Epithelial cell of esophagus (primary cell): ENCODE measurements at places on chromosomes 1 and 21.
A peak's percentile ranks its signal among the peaks of the same experiment; 100 is the strongest.

- DNase-seq = peak; percentile 88
Observed at GRCh38 chr1:196160066-196160795, 448.0 kb downstream of the KCNT2 start.

GRCh38 chr1:198651650-198652400, 13.0 kb downstream of the PTPRC start:
- DNase-seq = no peak

DNA sequence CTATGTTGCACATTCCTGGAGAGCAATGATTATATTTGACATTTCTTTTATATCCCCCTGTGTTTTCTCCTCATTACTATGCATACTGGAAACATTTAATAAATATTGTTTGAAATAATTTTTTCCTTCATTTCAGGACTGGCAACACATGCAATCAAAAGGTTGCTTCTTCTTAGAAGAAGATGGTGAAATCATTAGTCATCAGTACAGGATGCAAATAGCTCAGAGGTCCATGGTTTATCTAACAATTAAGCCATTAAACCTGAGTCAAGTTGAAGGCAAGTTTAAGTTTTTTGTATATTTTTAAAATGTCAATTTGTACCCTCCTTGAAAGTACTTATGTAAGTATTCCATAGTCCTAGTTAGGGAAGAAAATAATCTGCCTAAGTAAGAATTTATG, 22.5 kb downstream of the EFCAB7 start:
- DNase-seq = peak; percentile 68

GRCh38 chr1:178552856-178553255, 39.9 kb downstream of the TEX35 start:
- DNase-seq = no peak

DNA sequence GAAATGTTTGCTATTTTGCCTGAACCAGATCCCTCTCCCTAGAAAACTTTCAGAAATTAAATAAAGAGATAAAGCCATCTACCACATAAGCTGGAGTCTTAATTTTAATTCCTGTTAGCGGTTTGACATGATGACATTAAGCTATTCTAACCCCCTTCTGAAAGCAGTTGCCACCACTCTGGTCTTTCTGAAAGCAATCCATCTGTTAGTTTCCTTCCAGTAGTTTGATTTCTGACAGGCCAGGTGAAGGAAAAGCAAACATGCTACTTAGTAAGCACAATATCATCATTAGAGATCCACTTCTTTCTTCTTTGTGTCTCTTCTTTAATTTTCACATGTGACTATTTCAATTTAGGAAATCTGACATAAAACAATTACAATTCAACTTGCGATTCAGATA, 39.9 kb downstream of the RGL1 start:
- DNase-seq = no peak

GRCh38 chr1:153397051-153397923, 6.4 kb upstream of the S100A8 start:
- no peak for DNase-seq
